ENCODE measurements at places on chromosomes 4 and X. TPM values are rescaled to one million over a fixed set of nuclear protein-coding genes. Genes with fewer than 3 reads are reported as not detected.

Gene PDCL2
- 15.7 TPM for total RNA-seq

Gene PCDH18
- total RNA-seq = 23.3 TPM

Gene FAM53A
- 41.3 TPM for total RNA-seq

Gene NAA11
- 17.2 TPM for total RNA-seq

Gene CENPVL1
- 5.9 TPM for total RNA-seq

Gene MGAT4D
- total RNA-seq = 14.8 TPM

Gene CRLF2
- 0.47 TPM for total RNA-seq

Gene MMRN1
- total RNA-seq = 4.8 TPM

Gene BGN
- total RNA-seq = 76.5 TPM

Gene SPANXD
- not detected for total RNA-seq

Gene AKAP17A
- total RNA-seq = 113 TPM

Gene XAGE1B
- total RNA-seq = 64.2 TPM
